ENCODE measurements at places on chromosomes 4 and X. TPM values are rescaled to one million over a fixed set of nuclear protein-coding genes. Genes with fewer than 3 reads are reported as not detected.

- peak; percentile 83 for DNase-seq
Observed at GRCh38 chrX:46758956-46759644, at the start of gene SLC9A7. Gene SLC9A7 (minus strand): TSS chrX:46759118. CDS start chrX:46759029, 89 bp downstream.

The ADH1A gene
- total RNA-seq = not detected

GRCh38 chrX:71532078-71532752 is 689 bp upstream of the OGT start:
- DNase-seq = peak; percentile 33

DNA sequence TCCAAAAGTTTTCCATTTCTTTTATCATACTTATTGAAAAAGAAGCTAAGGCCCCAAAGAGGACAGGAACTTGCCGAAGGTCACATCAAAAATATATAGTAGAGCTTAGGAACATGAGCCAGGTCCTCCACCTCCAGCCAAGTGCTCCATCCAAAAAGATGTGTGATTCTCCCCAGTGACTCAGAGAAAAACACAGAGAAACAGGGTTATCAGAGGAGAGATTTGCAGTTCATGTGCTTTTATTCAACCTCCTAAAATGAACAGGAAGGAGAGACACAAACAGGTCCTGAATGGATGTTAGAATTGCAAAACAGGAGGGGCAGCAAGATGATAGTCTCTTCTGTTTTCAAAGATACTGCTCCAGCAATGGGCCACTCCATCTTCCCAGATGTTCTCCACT is 19.6 kb upstream of the FGF16 start:
- DNase-seq = no peak

The P2RY8 gene
- total RNA-seq = 0.68 TPM

The RGN gene
- total RNA-seq = 0.92 TPM

- no peak for DNase-seq
Observed at GRCh38 chrX:38232079-38232686, 11.5 kb upstream of the SRPX start.

GRCh38 chr4:183347566-183347965 is 25.3 kb upstream of the CLDN24 start:
- no peak for DNase-seq

The FAM53A gene
- 10.3 TPM for total RNA-seq

- DNase-seq = no peak
Observed at GRCh38 chrX:47170861-47171692, 22.6 kb upstream of the UBA1 start.
